Substantia nigra (tissue), 51 donors: ENCODE measurements at places on chromosomes 1 and 21.

DNA sequence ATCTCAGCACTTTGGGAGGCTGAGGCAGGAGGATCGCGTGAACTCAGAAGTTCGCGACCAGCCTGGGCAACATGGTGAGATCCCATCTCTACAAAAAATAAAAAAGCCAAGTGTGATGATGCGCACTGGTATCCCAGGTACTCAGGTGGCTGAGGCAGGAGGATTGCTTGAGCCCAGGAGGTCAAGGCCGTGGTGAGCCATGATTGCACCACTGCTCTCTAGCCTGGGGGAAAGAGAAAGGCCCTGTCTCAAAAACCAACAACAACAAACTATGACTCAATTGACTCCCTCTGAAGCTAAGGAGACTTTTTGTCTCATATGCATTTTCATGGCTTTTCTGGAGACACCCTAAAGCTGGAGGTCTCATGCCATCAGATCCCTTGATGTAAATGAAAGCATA lies 118.8 kb downstream of the CCDC185 start:
- no peak for DNase-seq

GRCh38 chr1:193649587-193649986 lies 463.2 kb upstream of the B3GALT2 start:
- no peak for DNase-seq

DNA sequence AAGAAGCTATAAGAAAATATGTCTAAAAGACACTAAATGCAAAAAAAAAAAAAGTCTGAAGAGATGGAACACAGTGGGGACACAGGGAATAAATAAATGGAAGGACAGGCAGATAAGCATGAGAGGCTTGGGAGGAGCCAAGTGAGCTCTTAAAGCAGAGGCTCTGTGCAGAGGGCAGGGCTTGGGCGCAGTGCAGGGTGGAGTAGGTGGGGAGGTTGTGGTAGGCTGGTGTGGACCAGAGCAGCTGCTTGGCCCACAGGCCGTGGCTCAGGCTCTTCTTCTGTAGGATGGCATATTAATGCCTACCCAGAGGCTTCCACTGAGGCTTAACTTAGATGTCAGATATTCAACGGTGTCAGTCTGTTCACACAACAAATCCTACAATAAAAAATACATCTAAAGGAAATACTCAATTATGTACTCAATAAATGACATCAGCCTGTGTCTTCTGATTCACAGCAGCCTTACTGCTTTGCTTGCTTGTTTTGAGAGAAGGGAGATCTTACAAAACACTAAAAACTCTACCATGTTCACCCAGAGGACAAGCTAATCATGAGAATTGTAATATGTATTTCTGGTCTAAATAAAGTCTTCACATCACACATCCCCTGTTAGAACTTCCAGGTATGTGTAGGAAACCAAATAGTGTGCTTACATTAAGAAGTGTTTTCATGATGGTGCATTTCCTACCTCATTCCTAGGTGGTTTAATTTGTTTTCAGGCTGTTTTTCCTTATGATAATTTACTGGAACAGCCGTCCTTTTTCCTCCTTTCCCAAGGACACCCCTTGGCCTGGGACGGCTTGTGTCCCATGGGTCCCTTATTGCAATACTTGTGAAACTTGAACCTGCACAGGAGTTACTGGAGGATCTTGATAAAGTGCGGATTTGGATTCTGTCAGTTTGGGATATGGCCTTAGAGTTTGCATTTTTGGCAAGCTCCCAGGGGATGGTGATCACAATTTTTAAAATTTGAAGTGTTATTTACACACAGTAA lies 24.9 kb downstream of the DIP2A start:
- DNase-seq = no peak

DNA sequence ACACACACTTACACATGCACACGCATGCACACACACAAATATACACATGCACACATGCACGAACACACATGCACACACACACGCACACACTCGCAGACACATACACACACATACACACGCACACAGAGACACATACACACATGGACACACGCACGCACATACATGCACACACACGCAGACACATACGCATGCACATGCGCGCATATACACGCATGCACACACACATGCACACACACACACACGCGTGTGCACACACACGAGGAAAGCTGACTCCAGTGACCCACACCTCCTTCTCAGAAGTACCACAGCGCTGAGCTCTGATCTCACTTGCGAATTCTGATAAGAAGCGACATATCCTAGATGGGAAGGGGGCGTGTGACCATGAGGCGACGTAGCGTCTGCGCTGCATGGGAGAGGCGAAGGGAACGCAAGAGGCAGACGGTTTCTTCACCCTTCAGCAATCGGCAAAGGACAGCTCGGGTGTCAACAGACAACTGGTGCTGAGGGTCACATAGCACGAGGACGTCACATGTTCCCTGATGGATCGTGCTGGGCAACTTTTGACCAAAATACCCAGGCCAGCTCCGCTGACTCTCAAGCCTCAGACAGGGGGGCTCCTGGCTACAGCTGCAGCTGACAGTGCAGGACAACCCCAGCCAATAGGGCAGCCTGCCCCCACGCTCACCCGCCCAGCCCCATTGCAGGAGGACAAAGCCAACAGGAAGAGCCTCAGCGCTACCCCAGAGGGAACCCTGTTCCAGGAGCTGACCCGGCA lies 16.0 kb upstream of the PDE9A start:
- no peak for DNase-seq

GRCh38 chr1:180178511-180179161 lies 24.0 kb downstream of the QSOX1 start:
- peak; percentile 15 for DNase-seq

DNA sequence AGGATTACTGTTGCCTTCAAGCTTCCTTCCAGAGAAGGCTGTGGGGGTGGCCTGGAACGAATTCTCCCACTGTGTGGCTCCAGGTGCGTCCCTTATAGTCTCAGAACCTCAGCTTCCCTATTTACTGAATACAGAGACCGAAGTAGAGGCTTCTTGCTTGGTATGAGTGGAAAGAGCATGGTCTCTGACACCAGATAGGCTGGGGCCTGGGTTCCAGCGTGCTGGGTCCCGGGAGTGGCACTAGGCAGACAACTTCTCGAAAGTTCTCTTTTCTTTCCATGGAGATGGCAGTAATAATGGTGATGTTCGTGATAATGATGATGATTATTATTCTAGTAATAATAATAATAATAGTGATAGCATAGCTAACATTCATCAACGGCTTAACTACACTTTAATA lies 161.7 kb downstream of the PTPRU start:
- no peak for DNase-seq

DNA sequence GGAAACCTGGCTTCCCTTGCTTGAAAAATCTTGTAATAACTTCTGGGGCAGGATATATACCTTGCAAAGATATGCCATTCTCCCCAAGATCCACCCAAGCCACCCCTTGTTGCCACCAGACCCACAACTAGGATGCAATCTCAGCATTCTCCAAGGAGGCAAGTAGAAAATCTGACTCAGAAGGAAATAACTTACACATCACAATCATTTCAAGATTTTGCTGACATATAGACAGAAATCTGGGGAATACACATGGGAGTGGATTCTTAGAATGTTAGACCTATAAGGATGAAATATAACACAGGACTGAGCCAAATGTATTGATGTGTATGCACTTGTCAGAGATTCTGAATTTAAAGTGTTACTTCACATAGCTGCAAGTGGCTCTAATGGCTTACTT lies 14.8 kb upstream of the ZDHHC18 start:
- no peak for DNase-seq

DNA sequence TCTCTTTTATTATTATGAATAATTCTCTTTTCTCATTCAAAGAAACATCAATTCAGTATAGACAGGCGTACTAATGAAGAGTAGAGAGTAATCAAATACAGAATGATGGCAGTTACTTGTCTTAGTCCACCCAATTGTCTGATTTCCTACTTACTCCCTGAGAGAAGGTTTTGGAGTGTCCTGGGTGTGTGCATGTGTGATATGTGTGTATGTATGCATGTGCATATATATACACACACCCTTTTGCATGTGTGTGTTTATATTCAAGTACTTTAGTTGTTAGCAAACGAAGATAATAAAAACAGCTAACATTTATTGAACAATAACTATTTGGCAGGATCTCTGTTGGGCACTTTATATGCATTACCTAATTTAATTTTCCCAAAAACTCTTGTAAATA lies 63.2 kb upstream of the CCDC190 start:
- DNase-seq = no peak

DNA sequence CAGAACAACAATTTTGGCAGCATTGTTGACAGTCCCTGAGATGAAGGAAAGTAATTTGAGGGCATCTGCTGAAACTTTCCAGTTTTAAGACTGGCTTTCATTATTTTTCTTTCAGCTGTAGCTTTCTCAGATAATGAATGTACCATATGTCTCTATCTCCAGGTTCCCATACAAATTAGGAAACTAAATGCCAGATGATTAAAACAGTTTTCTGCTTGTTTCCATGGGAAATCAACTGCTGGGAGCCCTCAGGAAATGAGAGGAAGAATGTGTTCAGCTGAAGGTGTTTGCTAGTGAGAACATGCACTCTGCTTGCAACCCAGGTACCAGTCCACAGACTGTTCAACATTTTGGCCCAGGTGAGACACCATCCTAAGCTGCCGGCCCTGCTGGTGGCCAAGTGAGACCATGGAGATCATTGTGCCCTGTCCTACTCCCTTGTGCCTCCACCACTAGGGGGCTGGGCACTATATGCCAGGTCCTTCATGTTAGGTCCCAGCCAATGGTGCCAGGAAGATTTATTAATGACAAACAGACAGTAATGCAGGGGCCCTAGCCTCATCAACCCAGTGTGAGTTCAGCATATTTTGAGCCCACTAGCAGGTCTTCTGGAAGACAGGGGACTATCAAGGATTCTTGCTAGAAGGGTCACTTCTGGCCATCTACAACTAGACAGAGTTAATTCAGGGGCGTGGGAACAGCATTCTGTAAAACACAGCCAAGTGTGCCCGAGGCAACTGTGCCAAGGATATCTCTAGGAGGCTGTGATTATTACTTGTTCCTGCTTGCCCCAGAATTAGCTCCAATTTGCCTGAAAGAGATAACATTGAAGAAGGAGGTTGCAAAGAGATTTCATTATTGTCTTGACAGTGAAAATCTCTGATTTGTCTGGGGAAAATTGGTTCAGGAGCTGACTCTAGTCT lies 17.0 kb upstream of the LRRC8C start:
- DNase-seq = no peak

DNA sequence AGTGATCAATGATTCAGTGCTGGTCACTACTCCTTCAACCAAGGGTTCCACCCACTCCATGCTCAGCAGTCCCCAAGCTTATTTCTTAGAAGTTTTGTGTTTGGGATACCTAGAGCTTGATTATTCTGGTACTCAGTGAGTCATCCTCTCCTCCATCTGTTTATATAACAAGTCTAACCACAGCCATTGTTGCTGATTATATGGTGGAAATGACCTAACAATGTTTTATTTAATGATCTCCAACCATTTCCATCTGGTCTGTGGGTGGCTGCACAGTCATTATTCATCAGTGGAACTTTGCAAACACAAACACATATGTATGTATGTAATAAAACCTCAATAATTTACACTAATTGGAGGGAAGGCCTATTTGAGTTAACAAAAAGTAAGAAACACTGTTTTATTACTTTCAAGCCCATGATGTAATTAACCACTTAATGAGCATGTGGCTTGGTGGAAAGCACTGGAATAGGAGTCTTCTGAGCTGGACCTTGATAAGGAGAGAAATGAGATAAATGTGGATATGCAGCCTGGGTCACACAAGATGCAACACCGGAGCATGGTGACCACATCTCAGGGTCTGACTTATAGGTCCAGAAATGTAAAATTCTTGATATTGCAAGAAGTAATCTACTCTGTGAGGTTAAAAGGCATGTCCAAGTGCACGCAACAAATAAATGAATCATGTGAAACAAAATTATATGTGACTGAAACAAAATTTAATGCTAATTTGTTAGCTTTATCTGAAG lies 99.0 kb upstream of the WLS start:
- no peak for DNase-seq

GRCh38 chr1:169933984-169934725 lies 40.5 kb upstream of the SCYL3 start:
- no peak for DNase-seq

GRCh38 chr1:114021665-114022099 lies 42.4 kb downstream of the OLFML3 start:
- DNase-seq = no peak

GRCh38 chr1:190320952-190321351 lies 156.7 kb downstream of the BRINP3 start:
- no peak for DNase-seq

DNA sequence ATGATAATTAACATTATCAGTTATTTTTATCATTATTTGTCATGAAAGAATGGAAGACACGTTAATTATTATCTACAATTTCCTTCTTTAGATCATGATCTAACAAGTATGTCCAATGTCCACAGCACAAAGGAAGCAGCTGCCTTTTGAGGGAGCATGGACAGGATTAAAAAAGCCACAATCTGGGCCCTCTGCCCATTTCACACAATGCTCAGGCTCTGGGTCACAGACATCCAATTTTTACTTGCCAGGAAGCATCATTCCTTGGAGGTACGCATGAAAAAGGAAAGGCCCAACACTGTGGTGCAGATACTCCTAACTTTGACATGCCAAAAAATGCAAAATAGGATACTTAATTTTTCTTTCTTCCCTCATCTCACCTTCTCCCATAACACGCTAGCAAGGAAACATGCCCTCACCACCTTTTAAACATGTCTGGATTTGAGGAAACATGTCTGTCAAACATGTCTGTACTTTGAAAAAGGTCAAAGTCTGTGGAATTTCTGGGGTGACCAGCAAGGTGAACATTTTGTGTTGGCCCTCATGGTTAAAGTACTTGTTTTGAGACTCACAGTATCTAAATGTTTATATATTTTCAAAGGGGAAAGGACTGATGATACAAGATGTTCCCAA lies 40.0 kb downstream of the GADD45A start:
- no peak for DNase-seq

- DNase-seq = no peak
These were observed 1.5 kb upstream of the SCP2 start for GRCh38 chr1:52925571-52926005.

- no peak for DNase-seq
These were observed 32.1 kb downstream of the PCSK9 start for GRCh38 chr1:55071477-55071876.
